ENCODE measurements at places on chromosomes 5 and 9. TPM values are rescaled to one million over a fixed set of nuclear protein-coding genes. Genes with fewer than 3 reads are reported as not detected.

Gene IGFBPL1
- total RNA-seq: 0.12 TPM

Gene EGFLAM
- total RNA-seq: 0.75 TPM

Gene CRHBP
- 0.25 TPM for total RNA-seq

Gene IRX2
- 0.11 TPM for total RNA-seq

Gene CER1
- not detected for total RNA-seq

Gene PTCD2
- total RNA-seq: 11.0 TPM

Gene ADRA1B
- under 0.01 TPM for total RNA-seq

Gene ADAMTS16
- 0.77 TPM for total RNA-seq

Gene KCNV2
- total RNA-seq: not detected

Gene SLC45A2
- under 0.01 TPM for total RNA-seq

Gene RAB14
- total RNA-seq: 24.4 TPM

Gene JADE2
- total RNA-seq: 29.1 TPM

Gene IFNA13
- not detected for total RNA-seq

Gene EGR1
- total RNA-seq: 3.6 TPM

Gene DPM2
- total RNA-seq: 13.0 TPM

Gene FAM200C
- total RNA-seq: 6.0 TPM

Gene PLCXD3
- 5.5 TPM for total RNA-seq

Gene PCDHA9
- total RNA-seq: 0.11 TPM

Gene SLC6A7
- total RNA-seq: not detected

Gene ZNF782
- total RNA-seq: 3.3 TPM

Gene SLC6A18
- not detected for total RNA-seq

Gene GPR150
- total RNA-seq: 0.33 TPM

Gene LRRC19
- not detected for total RNA-seq

Gene TMED9
- 238 TPM for total RNA-seq

Gene PCBD2
- total RNA-seq: 2.9 TPM

Gene CDC23
- 24.7 TPM for total RNA-seq

Gene ACOT12
- total RNA-seq: 0.37 TPM

Gene IL5
- not detected for total RNA-seq

Gene ODF2
- total RNA-seq: 36.2 TPM

Gene FBXL7
- total RNA-seq: 4.2 TPM

Gene CFAP90
- total RNA-seq: not detected

Gene PGM5
- 74.4 TPM for total RNA-seq

Gene SPINK4
- not detected for total RNA-seq

Gene FAM81B
- total RNA-seq: not detected

Gene PDZD2
- 0.44 TPM for total RNA-seq

Gene SPINK9
- total RNA-seq: not detected

Gene TMEM171
- total RNA-seq: 0.62 TPM

Gene PBX3
- total RNA-seq: 42.2 TPM

Gene NUTM2F
- total RNA-seq: not detected

Gene MYO10
- total RNA-seq: 39.6 TPM

Gene PTTG1
- total RNA-seq: 119 TPM

Gene BNC2
- 33.9 TPM for total RNA-seq

Gene PIK3R1
- total RNA-seq: 20.8 TPM

Gene OR1Q1
- not detected for total RNA-seq

Gene CATSPER3
- total RNA-seq: 0.12 TPM

Gene MZB1
- total RNA-seq: not detected

Gene LYRM7
- 15.8 TPM for total RNA-seq

Gene SNX24
- 32.9 TPM for total RNA-seq

Gene CXCL14
- 0.22 TPM for total RNA-seq

Gene CARD9
- total RNA-seq: 3.4 TPM

Gene KCNIP1
- total RNA-seq: not detected

Gene MLANA
- total RNA-seq: not detected

Gene BSPRY
- total RNA-seq: not detected

Measured in uterine smooth muscle cell (primary cell).